ENCODE measurements at places on chromosomes 13 and 19. TPM values are rescaled to one million over a fixed set of nuclear protein-coding genes. Genes with fewer than 3 reads are reported as not detected.

The FDX2 gene
- 15.4 TPM for polyA plus RNA-seq

DNA sequence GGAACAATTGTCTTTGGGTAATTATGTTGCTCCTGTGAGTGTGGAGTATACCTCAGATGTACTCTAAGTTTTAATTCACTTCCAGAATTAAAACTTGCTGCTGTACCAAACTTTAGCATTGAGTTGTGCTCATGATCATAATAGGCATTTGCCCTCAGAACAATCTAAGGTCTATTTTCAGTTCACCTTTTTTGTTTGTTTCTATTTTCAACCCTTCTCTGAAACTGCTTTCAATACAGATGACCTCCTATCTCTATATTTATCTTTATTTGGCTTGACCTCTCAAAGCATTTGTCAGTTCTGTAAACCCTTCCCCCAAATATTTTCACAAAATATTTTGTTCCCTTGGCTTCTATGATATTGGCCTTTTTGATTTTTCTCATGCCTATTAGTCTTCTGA, 873.0 kb downstream of the OLFM4 start:
- no peak for DNase-seq

DNA sequence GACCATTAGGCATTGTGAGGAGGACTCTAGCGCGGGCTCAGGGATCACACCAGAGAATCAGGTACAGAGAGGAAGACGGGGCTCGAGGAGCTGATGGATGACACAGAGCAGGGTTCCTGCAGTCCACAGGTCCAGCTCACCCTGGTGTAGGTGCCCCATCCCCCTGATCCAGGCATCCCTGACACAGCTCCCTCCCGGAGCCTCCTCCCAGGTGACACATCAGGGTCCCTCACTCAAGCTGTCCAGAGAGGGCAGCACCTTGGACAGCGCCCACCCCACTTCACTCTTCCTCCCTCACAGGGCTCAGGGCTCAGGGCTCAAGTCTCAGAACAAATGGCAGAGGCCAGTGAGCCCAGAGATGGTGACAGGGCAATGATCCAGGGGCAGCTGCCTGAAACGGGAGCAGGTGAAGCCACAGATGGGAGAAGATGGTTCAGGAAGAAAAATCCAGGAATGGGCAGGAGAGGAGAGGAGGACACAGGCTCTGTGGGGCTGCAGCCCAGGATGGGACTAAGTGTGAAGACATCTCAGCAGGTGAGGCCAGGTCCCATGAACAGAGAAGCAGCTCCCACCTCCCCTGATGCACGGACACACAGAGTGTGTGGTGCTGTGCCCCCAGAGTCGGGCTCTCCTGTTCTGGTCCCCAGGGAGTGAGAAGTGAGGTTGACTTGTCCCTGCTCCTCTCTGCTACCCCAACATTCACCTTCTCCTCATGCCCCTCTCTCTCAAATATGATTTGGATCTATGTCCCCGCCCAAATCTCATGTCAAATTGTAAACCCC, 2.8 kb upstream of the CEACAM5 start:
- DNase-seq: peak; percentile 1

- no peak for DNase-seq
Observed at GRCh38 chr13:52070929-52071523, 46.5 kb downstream of the UTP14C start.

- no peak for DNase-seq
Observed at GRCh38 chr13:101157261-101157660, 259.0 kb downstream of the NALCN start.
